Uterus (tissue), 4 donors: ENCODE measurements at places on chromosomes 4 and X. TPM values are rescaled to one million over a fixed set of nuclear protein-coding genes. Genes with fewer than 3 reads are reported as not detected.

DNA sequence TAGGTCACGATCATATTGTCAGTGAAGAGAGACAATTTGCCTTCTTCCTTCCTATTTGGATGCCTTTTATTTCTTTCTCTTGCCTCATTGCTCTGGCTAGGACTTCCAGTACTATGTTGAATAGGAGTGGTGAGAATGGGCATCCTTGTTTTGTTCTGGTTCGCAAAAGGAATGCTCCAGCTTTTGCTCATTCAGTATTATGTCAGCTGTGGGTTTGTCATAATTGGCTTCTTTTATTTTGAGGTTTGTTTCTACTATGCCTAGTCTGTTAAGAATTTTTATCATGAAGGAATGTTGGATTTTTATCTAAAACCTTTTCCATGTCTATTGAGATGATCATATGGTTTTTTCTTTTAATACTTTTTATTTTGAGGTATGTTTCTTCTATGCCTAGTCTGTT lies 152.3 kb upstream of the MAD2L1 start:
- no peak for DNase-seq

DNA sequence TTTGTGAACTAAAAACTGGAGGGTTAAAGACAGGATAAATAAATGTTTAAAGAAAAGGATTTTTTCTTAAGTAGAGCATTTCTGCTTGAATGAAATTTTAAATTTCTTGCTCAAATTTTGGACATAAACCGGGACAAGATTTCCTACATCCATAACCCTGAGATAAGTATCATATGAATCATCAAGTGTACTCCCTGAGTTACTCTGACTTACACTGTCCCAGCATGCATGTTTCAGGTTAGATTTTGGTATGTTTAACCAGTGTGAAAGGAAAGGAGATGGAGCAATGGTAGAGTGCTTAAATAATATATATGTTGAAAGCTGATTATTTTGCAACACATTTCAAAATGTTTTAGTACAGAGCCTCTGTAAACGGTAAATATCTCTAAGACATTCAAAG lies 175.2 kb downstream of the ADGRL3 start:
- DNase-seq, result no peak

- no peak for DNase-seq
Measured at GRCh38 chr4:165343353-165344191, 16.1 kb downstream of the MSMO1 start.

- no peak for DNase-seq
Measured at GRCh38 chr4:148530114-148530513, 87.9 kb upstream of the NR3C2 start.

Gene NHS
- total RNA-seq, result 8.6 TPM
